ENCODE measurements at places on chromosomes 3 and 15.
A peak's percentile ranks its signal among the peaks of the same experiment; 100 is the strongest.

- DNase-seq: no peak
These were observed 43.7 kb upstream of the TUBGCP5 start for GRCh38 chr15:23083115-23083514.

DNA sequence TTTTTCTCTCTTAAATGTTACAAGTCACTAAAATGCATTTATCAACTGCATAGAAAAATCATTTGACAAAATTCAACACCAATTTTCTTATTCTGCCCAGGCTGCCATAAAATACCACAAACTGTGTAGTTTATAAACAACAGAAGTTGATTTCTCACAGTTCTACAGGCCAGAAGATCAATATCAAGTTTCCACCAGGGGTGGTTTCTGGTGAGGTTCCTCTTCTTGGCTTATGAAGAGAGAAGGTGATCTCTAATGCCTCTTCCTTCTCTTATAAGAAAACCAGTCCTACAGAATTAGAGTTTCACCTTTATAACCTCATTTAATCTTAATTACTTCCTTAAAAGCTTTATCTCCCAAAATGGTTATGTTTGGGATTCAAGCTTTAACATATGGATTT is 10.9 kb upstream of the CD200R1L start:
- peak; percentile 22 for DNase-seq

GRCh38 chr3:10223676-10224639 is 24.3 kb upstream of the TATDN2 start:
- DNase-seq: peak; percentile 81

GRCh38 chr3:86948822-86949221 is 42.1 kb downstream of the VGLL3 start:
- no peak for DNase-seq

GRCh38 chr3:4828279-4829030 is 150.8 kb upstream of the BHLHE40 start:
- DNase-seq: peak; percentile 49

DNA sequence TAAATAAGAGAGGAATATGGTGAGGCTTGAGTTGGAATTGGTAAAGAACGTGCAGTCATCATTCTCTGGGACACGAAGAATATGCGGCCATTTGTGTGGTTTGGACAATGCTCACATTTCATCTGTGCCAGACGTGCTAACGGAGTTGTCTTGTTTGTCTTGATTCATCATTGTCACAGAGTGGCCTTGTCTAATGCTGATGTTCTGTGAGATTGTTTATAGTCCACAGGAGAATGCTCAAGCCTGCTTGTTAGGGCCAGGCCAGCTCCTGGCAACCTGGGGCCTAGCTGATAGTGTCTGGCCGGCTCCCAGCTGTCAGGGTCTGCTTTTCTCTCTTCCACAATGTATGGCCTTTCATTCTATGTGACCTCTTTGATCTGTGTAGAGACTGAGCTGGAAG is 384.7 kb downstream of the EDEM1 start:
- no peak for DNase-seq

- DNase-seq: no peak
These were observed 5.4 kb downstream of the ISL2 start for GRCh38 chr15:76342058-76342381.

- no peak for DNase-seq
These were observed 28.3 kb downstream of the PRKCD start for GRCh38 chr3:53189276-53189675.

DNA sequence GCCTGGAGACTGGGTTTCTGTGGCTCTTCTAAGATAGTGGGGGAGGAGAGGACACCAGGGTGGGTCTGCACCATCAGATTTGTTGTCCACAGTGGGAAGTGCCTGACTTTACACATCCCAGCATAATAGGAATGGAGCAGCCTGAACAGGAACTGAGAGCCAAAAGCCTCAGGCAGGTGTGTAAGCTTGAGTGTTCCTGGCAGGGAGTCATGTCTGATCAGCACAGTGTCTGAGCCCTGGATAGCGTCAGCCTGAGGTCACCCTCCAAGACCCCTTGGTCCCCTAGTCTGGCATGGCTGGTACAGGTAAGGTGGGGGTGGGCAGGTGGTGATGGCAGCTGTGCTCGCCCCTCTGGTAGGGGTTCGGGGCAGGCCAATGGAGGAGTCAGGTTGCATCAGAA is 20.2 kb downstream of the INSYN1 start:
- no peak for DNase-seq

DNA sequence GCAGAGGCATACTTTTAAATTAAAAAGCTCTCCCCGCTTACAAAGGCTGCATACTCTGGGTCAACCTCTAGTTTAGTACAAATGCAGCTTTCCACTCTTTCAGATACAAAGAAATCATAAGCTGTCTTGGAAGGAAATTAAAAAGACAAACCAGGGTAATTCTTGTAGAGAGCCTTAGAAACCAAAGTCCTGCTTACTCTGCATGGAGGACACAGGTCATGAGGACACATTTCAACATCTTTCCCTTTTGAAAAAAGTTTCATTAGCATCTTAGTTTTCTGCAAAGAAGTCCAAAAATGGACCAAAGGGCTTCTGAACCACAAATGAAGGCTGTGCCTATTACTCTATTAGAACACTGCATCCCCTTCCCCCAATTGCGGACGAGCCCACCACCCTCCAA is 50.5 kb upstream of the WNT5A start:
- no peak for DNase-seq
